ENCODE measurements at places on chromosomes 3 and 15. TPM values are rescaled to one million over a fixed set of nuclear protein-coding genes. Genes with fewer than 3 reads are reported as not detected.

Gene SNTN
- not detected for total RNA-seq

Gene CADM2
- not detected for total RNA-seq

- peak; percentile 99 for ATAC-seq
Observed at GRCh38 chr3:77906102-77906709, 866.3 kb downstream of the ROBO2 start.

Gene MAP1A
- total RNA-seq: 0.76 TPM

- peak; percentile 97 for ATAC-seq
Observed at GRCh38 chr3:125374996-125375941, at the start of gene ZNF148. ZNF148 (minus strand) TSS chr3:125375325; CDS start chr3:125313640, 61,685 bp downstream.

DNA sequence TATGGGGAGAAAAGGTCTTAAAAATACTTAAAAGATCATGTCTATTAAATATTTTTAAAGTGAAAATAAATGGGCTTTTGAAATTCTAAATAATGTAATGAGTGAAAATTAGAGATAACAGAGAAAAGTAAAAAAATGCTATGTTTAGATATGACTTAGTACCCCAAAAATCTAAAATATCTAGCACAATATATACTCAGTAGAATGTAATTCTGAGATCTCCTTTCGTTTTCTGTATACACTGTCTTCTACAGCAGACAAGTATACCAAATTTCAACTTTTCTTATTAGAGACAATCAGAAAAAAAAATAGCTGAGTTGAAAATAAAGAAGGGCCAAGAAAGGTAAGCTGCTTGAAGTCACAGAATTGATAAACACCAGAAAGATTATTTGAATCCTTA lies 140.8 kb downstream of the ADAM10 start:
- ATAC-seq: no peak

- ATAC-seq: no peak
Observed at GRCh38 chr3:59632760-59633573, 583.1 kb upstream of the CFAP20DC start.

- ATAC-seq: no peak
Observed at GRCh38 chr15:85871545-85871944, 76.8 kb upstream of the KLHL25 start.

DNA sequence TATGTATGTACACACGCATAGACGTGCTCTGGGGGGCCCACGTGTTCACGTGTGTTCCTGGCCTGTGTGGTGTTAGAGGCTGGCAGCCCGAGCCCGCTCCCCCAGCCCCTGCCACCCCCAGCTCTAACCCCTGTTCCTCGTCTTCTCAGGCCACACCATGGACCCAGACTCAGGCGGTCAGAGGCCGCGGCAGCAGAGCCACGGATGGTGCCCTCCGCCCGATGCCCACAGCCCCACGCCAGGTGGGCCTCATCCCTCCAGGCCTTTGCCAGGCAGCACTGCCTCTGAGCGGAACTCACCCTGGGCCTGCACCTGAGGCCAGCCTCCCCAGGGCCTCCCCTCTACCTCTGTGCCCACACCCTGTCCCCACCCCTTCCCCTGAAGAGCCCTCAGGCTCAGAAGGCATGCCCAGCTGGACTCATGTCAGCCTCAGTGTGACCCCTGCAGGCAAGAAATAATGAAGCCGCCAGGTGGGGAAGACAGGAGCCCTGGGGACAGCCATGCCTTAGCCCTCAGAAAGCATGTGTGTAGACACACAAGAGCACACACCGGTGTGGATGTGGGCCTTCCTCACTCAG lies 16.4 kb upstream of the GNAT1 start:
- no peak for ATAC-seq

- no peak for ATAC-seq
Observed at GRCh38 chr3:72520690-72521308, 327.4 kb downstream of the SHQ1 start.
